Astrocyte of the cerebellum (primary cell): ENCODE measurements at places on chromosomes 16 and 17.

GRCh38 chr17:29376667-29377270 lies 13.4 kb upstream of the TAOK1 start:
- peak; percentile 72 for DNase-seq

DNA sequence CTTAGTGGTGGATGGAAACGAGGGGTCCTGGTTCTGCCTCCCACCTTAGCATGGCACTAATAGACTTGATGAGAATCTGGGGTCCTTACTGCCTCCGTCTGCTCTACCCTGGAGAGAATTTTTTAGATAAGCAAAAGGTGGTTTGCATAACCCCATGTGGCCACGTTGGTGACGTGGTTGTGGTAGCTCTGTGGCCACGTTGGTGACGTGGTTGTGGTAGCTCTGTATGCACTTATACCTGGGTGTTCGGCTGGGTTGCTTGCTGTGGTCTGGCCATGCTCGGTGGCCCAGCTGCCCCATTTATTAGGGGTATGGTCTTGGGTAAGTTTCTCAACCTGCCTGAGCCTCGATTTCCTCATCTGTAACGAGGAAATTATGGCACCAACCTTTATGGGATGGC lies 13.0 kb downstream of the SPIRE2 start:
- DNase-seq = no peak

- no peak for DNase-seq
These were observed 188.5 kb downstream of the XYLT1 start for GRCh38 chr16:17282247-17282646.

DNA sequence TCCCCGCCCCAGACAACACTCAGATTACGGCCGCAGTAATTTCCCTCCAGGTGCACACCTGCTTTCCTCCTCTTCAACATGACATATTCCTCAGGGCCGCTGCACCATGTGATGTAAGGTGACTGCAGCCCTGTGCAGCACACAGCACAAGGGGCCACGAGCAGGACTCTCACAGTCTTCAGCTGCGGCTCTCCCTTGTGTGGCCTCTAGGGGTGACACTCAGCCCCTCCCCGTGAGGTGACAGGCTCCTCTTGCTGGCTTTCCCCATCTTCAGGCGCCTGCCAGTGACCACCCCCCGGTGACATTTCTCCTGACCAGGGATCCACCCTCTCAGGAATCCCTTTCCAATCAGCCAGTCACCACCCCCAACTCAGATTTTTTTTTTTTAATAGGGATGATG lies 31.3 kb upstream of the ABCC3 start:
- no peak for DNase-seq

DNA sequence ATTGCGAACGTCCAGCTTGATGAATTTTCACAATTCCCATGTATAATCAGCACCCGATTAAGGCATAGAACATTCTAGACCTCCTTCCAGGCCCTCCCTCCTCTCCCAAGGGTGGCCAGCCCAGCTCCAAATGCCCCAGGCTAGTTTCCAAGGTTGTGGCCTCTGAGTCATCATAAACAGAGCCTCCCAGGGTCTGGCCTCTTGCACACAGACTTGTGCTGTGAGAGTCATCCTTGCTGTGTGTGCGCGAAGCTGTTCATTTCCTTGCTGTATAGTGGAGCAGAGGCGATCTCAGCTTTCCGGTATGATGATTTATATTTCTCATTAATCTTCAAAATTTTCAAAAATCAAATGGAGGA lies 20.5 kb upstream of the JPH3 start:
- peak; percentile 84 for DNase-seq

- DNase-seq = no peak
These were observed 12.5 kb upstream of the TXNDC11 start for GRCh38 chr16:11755022-11755760.

DNA sequence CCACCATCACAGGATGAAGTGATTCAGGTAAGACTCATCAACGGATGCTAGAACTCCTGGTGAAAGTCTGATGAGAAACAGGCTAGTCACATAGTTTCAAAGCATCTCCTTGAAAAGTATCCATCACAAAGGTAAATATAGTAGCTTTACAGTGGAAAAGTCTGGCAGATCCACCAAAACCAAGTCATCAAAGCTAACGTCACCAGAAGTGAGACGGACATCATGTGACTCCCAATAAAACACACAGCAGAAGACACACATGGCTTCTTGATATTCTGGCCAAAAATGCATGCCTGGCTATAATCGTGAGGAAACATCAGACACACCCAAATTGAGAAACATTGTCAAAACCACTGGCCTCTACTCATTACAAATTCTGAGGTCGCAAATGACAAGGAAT lies 17.9 kb upstream of the TRPV3 start:
- DNase-seq = no peak

- DNase-seq = no peak
These were observed at the start of gene MMP25 for GRCh38 chr16:3045758-3046640. Gene MMP25 (plus strand): TSS chr16:3046561. CDS start chr16:3046918, 357 bp downstream.

- DNase-seq = no peak
These were observed 19.0 kb downstream of the DRC7 start for GRCh38 chr16:57713596-57713995.

DNA sequence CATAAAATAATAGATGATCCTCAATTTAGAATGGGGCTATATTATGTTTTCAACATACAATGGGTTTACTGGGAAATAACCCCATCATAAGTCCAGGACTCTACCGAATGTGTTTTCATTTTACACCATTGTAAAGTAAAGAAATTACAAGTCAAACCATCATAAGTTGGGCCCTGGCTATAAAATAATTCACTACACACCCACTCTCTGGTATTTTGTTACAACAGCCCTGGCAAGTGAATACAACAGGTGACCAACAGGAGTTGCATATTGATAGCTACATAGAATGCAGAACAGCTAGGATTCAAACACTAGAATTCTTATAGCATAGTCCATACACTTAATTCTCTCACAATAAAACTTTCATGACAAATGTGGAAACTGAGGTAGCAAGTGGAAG lies 673.0 kb upstream of the CA10 start:
- no peak for DNase-seq

DNA sequence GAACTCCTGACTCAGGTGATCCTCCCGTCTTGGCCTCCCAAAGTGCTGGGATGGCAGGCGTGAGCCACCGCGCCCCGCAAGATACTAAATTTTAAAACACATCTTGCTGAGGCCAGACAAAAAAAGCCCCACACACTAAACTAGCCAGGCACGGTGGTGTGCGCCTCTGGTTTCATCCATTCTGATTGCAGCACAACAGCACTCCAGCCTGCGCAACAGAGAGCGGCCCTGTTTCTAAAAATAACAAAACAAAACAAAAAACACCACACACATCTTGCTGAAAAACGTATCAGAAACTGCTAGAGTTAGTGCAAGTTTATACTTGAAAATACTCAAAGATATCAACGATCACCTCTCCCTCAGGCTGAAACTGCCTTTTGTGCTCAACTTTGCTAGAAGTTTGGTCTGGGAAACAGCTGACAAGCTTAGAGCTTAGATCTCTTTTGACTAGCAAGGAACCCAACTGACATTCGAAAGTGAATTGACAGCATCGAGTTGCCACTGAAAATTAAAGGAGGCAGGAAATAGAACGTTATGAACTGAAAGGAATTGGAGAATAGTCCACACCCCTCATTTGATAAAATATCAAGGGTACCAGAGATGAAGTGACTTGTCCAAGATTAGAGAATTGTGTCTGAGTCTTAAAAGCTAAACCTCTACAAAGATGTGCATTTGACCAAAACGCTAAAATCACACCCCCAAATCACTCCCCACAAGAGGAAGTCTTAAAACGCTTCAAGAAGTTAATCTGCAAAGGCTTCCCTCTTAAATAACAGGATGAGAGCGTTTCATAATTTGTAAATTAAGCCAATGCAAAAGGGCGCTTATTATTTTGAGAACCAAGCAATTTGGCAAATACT lies 908 bp downstream of the COG4 start:
- no peak for DNase-seq

- no peak for DNase-seq
These were observed 9.8 kb upstream of the CTCF start for GRCh38 chr16:67552476-67552875.

DNA sequence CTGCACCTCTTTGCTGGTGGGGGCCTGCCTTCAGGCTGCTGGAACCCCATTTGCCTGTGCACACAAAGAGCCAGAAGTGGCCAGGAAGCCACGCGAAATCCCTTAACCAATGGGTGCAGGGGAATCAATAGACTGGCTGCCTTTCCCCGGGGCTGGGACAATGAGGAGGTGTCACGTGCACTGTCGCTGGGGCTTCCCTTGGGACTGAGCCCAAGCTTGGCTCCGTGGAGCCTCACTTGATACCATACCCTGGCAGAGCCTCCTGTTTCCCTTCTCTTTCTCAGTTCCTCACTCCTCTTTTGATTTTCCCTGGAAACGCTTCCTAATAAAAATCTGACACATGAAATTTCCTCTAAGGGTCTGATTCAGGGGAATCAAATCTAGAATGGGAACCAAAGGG lies 38.8 kb upstream of the C16orf82 start:
- no peak for DNase-seq

GRCh38 chr16:68397710-68398201 lies 50.6 kb downstream of the SMPD3 start:
- DNase-seq = no peak

GRCh38 chr17:75130632-75131277 lies 787 bp downstream of the NT5C start:
- DNase-seq = peak; percentile 40

GRCh38 chr17:37197336-37197735 lies 178.4 kb upstream of the C17orf78 start:
- no peak for DNase-seq

DNA sequence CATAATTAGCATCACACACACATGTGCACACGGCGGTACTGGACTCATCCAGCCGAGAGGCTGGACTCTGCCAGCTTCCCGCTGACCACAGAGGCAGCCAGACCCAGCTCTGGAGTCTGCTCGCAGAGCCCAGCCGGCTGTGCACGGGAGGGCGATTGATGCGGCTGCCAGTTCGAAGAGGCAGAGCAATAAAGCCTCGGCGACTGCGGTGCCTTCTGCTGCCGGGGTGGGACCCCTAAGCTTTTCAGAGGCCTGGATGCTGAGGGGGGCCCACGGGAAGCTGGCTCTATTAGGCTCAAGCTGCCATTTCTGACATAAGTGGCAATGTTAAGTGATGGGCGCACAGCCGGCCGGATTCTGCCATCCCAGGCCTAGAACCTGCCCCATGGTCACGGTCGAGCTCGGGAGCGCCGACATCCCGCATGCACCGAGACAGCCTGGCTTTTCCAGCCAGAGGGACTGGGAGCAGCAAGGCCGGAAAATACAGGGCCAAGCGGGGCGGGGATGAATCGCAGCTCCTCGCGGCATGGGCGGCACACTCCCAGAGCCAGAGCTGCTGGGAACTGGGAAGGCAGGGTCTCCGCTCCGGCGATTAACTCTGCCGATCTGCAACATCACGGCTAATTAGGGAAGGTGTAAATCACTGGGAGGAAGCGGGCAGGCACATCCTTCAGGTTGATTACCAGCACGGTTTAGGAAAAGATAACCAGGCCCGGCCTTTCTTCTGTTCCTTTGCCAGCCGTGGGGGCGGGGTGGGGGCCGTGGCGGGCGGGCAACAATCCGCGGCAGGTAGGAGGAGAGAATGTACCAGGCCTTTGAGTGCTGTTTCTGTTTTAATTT lies 57.7 kb downstream of the TBC1D16 start:
- DNase-seq = peak; percentile 59

- no peak for DNase-seq
These were observed 35.4 kb downstream of the WNT3 start for GRCh38 chr17:46783031-46783593.

DNA sequence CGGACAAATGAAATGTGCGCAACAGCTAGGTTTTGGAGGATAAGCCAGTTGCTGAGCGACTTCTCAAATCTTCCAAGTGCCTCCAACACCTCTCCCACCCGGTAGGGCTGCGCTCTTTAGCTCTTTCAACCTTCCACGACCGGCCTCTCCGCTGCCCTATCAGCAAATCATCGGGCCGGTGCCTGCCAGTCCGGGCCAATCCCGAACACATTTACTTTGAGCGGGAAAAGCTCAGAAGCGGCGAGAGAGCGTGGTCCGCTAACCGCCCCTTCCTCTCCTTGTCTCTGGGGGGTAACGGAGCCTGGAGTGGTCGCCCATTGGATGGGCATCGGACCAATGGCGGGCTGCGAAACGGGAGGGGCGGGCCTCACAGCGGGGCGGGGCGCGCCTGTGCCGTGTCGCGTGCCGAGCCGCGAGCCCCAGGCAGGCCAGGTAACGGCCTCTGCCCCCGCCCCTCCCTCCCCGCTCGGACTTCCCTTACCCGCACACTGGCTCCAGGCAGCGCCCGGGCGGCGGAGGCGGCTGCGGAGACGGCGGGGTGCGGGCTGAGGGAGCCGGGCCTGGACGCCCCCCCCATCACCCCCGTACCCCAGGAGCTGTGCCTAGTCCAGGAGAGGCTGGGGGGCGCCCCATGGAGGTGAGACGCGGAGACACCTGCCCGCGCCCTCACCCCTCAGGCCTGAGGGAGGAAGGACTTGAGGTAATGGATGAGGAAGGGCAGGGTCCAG lies at the start of gene MEIOC:
TSS of gene MEIOC (plus strand) at position 486 of the 728 bp plus-strand sequence. CDS start at position 632, 146 bp downstream.
- DNase-seq = no peak

DNA sequence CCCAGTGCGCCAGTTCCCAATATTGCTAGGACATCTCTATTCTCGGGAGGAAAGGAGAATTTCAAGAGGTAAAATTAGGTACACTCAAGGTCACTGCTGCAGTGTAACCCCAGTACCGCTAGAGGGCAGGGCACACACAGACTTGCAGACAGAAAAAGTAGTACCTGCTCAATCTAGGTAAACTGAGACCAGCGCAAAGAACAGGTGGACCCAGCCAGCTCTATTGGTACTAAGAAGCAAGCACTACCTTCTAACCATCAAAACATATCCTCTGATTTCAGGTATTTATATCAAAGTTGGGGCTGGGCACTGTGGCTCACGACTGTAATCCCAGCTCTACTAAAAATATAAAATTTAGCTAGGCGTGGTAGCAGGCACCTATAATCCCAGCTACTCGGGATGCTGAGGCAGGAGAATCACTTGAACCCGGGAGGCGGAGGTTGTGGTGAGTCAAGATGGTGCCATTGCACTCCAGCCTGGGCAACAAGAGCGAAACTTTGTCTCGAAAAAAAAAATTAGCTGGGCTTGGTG lies 3.6 kb upstream of the WDR81 start:
- no peak for DNase-seq

DNA sequence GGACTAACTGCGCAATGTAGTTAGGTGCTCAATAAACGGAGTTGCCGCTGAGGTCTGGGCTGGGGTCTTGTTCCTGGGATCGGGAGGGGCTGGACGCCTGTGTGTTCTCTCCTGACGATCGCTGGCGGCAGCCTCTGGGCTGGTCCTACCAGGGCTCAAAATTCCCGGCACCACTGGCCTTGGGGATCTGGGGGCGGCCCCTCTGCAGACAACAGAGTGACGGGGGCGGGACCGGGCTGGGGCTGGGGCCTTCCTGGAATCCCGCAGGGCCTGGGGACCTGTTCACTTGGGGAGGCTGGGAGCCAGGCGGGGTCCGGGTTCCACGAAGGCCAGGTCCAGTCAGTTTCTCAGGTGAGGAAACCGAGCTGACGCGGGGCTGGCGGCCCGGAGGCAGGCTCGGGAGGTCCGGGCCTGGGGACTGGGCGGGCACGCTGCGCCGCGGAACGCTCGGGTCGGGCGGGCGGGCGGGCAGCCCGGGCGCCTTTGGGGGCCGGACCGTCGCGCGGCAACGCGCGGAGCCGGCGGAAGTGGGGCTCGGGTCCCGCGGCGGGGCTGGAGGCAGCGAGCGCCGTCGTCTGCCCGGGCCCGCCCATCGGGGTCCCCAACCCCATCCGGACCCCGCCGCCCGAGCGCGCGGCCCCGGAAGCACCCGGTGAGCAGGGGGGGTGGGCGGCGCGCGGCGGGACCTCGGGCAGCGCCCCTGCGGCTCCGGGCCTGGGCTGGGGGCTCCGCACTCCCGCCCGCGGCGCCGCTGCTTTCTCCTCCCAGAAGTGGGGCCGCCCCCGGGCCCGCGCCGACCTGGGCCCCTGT lies at the start of gene PIGQ:
TSS of gene PIGQ (plus strand) at position 524 of the 810 bp plus-strand sequence. CDS start 4,107 bp downstream, outside the sequence.
- DNase-seq = no peak

GRCh38 chr17:78665952-78666920 lies 89.0 kb upstream of the DNAH17 start:
- no peak for DNase-seq
